ENCODE measurements at places on chromosomes 7 and 10.

- DNase-seq: no peak
Observed at GRCh38 chr7:155192961-155193640, 104.6 kb upstream of the INSIG1 start.

DNA sequence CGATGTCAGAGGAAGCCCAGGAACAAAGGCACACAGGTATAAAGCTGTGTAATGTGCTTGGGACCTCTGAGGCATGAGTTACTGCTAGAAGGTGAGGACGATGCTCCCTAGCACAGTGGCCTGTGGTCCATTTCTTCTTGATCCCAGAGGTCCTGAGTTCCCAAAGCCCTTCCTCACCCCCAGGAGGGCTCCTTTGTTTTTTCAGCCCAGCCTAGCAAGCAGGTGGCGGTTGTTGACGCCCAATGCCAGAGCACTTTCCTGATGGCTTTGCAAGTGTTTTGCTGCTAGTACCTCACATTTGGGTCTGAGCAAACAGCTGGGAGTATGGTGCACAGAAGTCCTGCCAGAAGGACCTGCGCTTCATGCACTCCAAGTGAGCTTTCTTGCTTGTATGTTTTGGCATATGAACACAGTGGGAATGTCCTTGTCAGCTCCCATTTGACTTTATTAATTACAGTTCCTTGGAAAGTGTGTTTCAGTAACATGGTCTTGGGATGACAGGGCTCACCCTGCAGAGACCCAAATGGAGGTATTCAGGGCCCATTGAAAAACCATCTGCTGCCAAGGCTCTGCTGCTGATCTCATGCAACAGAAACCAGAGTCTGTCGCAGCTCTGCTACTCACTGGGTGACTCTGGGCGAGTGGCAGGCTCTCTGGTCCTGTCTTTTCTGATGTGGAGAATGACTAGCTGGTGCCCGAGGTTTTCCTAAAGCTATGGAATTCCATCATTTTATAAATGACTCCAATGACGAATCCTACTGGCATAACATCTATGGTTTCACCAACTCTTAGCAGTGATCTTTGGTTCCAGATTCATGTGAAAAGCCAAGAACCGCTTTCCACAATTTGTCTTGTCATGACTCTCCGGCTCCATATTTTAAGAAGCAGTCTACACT, 134.9 kb downstream of the ARID5B start:
- DNase-seq: no peak

DNA sequence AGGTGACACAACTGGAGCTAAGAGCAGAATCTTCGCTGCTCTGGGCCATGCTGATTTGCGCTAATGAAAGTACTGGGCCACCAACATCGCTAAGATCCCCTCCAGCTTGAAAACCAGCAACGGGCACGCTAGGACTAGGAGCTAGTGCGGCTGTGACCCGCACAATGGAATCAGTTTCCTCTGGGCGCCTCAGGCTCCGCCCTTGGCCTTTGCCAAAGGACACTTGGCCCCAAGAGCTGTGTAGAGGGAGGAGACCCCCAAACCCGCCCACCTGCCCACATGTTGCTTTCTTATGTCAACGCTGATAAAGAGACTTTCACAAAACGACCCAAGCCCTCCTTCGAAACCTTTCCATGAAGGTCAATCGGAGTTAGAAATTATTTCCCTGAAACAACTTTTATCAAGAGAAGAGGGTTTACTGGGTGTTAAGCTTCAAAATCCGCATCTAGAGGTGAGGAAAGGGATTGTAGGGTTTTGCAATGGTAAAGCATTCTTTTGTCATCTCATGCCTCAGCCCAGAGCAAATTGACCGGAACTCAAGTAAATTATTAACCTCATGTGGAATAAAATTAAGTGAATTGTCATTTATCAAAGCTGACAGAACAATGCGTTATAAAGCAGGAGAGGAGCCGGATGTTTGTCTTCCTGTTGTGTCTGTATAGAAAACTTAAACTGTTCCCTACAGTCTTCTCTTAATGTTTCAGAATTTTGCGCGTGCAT, 9.4 kb downstream of the ABCB5 start:
- no peak for DNase-seq

DNA sequence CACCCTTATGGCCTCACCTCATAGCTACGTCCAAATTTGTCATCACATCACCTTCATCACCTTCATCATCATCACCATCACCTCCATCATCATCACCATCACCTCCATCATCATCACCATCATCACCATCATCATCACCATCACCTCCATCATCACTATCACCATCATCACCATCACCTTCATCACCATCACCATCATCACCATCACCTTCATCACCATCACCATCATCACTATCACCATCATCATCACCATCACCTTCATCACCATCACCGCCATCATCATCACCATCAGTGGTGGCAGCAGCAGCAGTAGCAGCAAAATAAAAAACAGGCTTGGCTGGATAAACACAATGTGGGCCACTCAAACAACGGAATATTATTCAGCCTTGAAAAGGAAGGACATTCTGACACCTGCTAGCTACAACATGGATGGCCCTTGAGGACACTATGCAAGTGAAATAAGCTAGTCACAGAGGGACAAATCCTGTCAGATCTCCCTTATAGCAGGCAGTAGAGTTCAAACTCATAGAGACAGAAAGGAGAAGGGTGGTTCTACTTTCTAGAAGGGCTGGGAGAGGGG, 47.7 kb upstream of the PDGFA start:
- no peak for DNase-seq

DNA sequence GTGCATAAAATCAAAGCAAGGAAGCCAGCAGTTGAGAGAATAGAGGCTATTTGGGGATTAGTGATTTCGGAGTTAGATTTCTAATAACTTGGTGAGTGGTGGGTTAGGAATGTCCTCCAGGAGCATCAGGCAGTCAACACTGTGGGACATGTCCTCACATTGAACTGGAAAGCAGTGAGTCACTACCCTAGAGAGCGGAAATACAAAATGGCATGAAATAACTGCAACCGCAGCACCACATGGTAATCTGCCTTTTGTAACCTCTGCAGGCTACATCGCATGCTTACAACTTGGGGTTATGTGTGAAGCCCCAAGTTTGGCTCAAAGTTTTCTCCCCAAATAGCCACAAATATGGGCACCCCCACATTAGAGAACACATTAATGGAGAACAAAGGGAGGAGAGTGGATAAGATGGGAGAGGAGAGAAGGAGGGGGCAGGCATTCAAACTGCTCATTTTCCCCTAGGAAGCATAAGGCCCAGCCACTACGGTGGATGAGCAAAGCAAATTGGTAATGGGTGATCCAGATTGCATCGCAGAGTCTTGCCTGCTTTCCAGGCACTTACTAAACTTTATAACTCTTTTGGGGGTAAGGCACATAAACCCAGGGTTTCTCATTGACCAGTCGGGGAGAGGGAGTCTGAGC, 22.0 kb upstream of the SLF2 start:
- DNase-seq: no peak
